ENCODE measurements at places on chromosomes 16 and 17.

DNA sequence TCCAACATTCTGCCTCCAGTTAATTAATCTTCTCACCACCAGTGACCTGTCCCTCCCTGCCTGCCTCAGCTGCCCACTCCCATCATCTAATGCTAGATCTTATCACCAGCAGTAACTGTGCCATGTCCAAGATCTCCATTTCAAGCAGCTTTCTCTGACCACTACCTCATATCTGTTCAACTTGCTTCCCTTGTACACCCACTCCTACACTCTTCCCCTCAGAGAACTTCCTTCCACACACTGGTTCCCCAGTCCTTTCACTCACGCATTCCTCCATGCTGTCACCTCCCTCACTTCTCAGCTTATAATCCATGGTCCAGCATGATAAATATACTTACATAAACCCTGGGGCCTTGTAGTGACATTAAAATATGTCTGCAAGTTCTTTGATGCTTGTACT, 31.8 kb upstream of the DYNLL2 start:
- no peak for DNase-seq

DNA sequence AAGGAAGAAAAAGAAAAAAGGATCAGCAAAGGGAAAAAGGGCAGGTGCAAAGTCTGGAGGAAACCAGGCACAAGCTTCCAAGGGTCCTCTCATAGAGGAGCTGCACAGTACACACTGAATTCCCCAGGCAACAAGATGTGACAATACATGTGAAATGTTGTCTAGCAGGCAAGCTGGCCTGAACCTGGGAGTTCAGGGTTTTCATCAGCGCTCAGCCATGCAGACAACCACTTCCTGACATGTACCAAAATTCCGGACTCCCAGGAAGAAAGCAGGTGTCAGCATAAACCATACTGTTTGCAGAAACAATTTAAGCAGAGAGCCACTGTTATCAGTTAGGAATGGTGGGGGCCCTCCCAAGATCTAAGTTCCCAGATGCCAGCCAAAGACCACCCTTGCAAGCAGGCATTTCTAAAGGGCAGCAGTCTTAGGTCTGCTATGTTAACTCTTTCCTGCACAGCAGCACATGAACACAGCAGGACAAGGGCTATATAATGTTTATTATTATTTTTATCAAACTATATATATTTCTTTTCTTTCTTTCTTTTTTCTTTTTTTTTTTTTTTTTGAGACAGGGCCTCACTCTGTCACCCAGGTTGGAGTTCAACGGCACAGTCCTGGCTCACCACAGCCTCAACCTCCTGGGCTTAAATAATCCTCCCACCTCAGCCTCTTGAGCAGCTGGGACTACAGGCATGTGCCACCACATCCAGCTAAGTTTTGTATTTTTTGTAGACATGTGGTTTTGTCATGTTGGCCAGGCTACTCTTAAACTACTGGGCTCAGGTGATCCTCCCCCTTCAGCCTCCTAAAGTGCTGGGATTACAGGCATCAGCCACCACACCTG, 10.1 kb downstream of the TK2 start:
- DNase-seq = no peak

DNA sequence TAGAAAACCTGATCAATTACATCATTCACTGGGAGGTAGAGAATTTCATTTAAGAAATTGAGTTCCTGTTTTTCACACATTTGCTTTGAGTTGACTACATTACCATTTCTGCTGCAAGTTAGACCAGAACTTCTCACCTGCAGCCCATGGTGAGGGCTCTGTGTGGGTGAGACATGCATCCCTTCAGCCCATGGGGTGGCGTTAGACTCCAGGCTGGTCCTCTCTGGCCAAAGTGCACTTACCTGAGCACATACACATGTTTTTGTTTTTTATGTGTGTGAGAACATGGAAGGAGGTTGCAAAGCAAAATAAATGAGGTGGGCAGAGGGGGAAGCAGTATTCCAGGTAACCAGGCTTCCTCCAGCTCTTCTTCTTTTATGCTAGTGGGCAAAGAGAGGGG, 470.2 kb downstream of the PMP22 start:
- DNase-seq = no peak

DNA sequence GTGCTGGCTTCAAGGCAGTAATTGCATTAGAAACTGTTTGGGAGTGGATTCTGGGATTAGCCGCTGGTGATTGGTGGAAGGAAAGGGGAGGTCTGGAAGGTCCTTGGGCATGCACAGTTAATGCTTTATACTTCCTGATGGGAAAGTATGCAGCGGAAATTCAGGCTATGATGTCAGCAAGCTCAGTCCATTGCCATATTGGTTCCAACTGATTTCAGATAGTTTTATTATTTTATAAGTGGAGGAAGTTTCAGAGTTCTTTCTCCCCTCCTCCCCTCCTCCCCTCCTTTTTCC, 8.1 kb upstream of the CMTR2 start:
- DNase-seq = no peak

DNA sequence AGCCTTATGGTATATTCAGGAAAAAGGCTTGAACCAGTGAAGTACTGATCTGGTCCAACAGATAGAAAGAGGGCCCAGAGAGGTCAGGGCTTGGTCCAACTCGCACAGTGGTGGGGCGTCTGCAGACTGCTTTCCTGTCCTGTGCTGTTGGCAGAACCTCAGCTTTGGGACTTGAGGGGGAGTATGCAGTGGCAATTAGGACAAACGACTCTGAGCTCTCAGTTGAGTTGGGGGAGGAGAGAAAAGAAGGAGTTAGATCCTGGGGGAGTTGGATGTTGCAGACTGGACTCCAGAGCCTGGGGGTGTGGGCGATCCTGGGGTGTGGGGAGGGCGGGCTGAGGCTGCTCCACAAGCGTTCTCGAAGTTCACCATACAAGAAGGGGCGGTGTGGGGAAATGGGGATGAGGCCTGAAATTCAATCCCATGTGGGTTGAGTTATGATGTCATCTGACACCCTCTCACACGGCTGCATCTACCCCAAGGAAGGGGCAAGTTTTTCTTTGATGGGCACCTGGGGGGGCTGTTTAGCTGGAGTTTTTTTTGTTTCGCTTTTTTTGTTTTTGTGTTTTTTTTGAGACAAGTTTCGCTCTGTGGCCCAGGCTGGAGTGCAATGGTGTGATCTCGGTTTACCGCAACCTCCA, 14.6 kb downstream of the GRB7 start:
- no peak for DNase-seq

- no peak for DNase-seq
These were observed 303.3 kb downstream of the CEP112 start for GRCh38 chr17:65888649-65889048.

DNA sequence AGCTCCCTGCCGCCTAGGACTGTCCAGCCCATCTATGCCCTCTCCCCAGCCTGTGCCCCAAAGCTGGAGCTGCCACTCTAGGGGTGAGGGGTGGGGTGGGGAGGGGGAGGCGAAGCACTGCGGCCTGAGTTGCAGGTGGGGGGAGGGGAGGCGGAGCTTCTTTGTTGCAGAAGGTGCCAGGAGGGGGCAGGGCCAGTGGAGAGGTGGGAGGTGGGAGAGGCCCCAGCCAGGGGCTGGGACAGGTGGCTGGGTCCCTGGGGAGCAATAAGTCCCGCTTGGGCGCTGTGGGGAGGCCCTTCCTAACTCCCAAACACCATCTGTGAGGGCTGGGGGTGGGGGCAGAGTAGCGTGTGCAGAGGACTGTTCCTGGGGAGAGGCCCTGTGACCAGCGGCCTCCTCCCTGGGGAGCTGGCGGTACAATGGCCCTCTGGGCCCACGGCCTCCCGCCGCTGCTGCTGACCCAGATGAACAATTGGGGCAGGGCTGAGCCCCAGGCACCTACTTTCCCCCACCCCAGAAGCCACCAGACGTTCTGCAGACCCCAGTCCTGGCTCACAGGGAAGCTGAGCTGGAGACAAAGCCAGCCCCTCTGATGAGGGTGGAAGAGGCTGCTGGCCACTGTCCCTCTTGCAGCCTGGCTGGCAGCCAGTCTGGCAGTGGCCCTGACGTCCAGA, 2.2 kb upstream of the NTN3 start:
- DNase-seq = no peak
